AG09309 (cell line): ENCODE measurements at places on chromosomes 4 and X.
A peak's percentile ranks its signal among the peaks of the same experiment; 100 is the strongest.

GRCh38 chrX:41377624-41378023 is 43.7 kb downstream of the DDX3X start:
- DNase-seq: no peak

DNA sequence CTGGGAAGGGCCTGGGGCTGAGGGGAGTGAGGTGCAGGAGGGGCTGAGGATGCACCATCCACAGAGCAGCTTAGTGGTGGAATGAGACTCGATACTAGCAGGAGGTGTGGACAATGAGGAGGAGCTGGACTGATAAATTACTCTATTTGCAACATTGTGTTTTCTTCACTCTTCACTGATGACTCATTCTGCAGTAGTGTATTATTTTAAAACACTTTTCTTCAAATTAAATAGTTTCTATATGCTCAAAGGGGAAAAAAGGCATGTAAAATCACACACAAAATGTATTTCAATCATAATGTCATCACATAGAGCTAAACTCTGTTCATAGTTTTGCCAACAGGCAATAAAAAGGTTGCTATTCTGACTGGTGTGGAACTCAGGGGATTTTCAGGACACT is 467.0 kb upstream of the CTSO start:
- DNase-seq: no peak

DNA sequence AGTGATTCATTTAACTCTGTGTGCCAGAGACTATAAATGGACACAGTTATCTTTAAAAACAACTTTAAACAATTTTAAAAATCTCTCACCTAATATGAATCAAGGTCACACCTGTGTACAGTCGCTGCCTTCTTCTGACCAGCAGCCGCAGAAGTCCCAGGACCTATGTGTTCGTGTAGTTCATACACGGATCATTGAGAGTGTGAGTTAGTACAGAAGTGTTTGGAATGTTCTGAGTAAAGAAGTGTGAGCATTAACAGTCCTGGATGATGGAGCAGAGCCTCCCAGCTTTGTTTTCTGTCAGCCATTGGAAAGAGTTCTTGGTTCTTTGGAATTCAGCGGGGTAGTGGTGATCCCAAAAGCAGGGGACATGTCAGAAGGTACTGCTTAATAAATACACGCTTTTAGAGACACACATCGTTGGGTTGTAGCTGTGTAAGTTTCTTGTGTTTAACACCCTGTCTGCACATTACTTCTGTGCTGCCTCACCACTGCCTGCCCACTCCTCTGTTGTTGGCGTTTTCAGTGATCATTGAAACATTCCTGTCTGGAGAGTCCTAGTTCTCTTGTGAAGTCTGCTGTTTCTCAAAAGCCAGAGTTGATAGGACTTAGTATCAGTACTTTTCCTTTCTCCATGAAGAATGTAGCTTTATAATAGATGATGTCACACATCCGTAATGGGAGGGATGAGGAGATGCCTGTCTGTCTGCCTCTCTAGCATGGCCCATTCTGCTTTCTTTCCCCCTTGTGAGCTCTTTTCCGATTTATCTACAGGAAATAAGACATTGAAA is 90.6 kb downstream of the PTTG2 start:
- no peak for DNase-seq

DNA sequence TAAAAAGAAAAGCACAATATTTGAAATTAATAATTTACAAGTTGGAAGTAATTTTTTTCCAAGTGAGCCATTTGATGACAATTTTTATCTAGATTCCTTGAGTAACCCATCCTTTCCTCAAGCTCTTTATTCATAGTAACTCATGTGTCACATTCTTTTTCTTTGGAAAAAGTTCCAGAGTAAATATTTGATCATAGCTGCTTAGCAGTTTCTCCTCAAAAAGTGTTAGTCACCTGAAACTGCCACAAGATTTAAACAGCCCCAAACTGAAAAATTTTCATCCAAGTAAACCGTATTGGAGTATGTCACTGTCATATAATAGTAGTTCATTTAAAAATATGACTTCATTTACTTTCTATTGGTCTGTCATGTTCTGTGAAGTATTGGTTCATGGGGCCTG is 94.6 kb upstream of the CASK start:
- DNase-seq: no peak

- no peak for DNase-seq
Measured at GRCh38 chr4:104064646-104065577, 345.1 kb upstream of the TACR3 start.

- DNase-seq: peak; percentile 59
Measured at GRCh38 chr4:159070742-159071141, 32.1 kb upstream of the RAPGEF2 start.
